ENCODE measurements at places on chromosomes 5 and 9.

- no peak for DNase-seq
These were observed 115.9 kb downstream of the CDC42SE2 start for GRCh38 chr5:131379723-131380122.

DNA sequence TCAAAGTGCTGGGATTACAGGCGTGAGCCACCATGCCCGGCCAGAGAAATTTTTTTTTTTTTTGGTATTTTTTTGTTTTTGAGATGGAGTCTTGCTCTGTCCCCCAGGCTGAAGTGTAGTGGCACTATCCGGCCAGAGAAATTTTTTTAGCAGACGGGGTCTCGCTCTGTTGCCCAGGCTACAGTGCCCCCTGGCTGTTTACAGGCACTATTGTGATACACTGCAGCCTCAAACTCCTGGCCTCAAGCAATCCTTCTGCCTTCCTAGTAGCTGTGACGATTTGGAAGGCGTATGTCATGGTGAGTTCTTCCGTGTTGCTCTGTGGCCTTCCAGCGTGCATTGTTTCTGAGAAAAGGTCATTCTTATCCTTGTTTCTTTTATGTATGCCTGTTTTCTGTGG lies 47.5 kb downstream of the CNOT6 start:
- no peak for DNase-seq

- DNase-seq, result no peak
These were observed 1.3 kb downstream of the LVRN start for GRCh38 chr5:115963566-115963965.

DNA sequence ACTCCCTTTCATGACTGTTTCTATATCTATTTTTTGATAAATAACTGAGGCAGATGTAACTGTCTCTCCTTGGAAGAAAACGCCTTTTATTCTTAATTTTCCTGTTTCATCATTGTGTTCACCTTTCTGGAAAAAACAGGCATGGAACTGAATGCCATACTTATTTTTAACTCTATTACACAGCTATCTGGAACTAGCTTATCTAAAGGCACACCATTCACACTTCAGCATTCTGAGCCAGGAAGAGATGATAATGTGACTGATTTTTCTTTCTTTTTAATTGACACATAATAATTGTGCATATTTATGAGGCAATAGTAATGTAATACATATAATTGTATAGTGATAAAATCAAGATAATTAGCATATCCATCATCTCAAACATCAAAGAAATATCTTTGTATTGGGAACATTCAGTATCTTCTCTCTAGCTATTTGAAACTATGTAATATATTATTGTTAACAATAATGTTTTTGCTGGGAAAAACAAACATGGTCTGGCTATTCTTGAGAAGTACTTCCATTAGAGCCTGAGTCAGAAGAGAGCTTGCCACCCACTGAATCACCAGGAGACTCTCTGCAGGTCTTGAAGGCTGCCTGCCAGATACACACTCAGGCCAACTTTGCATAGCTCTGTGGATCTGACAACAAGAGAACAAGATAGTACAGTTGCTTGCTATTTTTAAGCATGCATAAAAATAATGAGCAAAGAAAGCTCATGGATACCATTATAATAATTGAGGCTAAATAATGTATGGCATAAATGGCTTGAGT lies 501.0 kb upstream of the EDIL3 start:
- DNase-seq, result no peak

DNA sequence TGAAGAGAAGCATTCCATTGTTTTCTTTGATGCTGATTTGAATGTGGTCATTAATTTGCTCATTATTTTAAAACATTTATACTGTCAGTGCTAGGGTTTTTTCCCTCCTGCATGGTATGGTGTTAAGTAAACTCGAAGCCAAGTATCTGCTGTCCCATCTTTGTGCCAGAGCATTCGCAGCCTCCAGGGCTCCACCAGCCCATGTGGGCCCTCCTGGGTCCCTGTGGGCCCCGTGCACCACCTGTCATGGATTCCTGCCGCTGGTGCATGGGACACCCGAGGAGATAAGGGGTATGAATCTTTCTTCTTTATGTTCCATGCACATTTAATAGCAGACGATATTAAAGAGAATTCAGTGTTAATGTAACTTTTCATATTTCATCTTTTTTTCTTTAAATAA lies 95.1 kb downstream of the TRIO start:
- DNase-seq, result no peak

GRCh38 chr9:116027511-116027910 lies 126.1 kb upstream of the PAPPA start:
- DNase-seq, result no peak

- no peak for DNase-seq
These were observed 98.0 kb downstream of the RASGRF2 start for GRCh38 chr5:81058121-81058520.

- DNase-seq, result no peak
These were observed 331.9 kb upstream of the RFX3 start for GRCh38 chr9:3857673-3858072.
